ENCODE measurements at places on chromosomes 12 and 14.

DNA sequence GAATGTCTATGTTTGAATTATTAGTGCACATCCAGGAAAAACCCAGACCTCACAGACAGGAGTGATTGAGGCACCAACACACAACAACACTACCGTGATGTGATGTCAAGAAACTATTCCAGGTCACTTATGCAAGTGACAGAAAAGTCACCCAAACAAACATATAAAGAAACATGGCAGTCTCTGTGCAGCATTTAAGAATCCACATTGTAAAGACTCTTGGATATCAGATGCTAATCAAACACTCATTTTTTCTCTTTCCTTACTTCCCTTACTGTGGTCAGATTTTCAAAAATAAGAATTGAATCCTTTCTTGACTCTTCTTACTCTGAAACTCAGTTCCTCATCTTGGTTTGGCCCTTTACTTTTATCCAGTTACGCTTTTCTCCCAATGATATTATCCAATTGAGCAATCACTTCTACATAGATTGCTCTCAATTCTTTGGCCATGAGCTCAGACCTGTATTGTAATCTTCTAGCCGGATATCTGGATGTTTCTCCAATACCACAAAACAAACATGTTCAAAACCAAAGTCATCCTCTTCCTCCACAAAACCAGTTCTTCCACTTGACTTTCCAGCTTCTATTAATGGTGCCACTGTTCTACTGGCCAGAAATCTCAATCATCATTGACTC lies 115.4 kb downstream of the DUSP6 start:
- DNase-seq = no peak

DNA sequence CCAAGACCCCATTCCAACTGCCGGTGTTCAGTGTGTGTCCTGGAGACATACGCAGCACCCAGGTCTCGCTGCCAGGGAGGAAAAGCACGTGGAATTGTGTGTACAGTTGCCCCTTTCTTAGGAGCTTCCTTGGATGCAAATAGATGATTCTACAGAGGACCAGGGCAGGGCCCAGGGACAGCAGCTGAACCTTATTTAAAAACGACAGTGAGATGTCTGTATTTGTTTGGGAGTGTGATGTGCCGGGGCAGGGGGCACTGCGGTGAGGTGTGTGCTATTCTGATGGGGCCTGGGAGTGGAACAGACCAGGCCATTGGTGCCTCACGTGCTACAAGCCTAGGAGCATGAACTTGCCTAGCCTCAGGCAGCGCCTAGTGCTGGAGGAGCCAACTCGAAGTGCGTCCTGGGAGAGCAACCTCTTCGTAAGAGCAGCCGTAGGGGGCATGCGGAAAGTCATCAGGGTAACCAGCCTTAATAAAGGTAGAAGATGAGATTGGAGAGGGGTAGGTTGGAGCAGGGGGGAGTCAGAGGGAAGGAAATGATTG lies 98.3 kb upstream of the ESRRB start:
- DNase-seq = no peak

DNA sequence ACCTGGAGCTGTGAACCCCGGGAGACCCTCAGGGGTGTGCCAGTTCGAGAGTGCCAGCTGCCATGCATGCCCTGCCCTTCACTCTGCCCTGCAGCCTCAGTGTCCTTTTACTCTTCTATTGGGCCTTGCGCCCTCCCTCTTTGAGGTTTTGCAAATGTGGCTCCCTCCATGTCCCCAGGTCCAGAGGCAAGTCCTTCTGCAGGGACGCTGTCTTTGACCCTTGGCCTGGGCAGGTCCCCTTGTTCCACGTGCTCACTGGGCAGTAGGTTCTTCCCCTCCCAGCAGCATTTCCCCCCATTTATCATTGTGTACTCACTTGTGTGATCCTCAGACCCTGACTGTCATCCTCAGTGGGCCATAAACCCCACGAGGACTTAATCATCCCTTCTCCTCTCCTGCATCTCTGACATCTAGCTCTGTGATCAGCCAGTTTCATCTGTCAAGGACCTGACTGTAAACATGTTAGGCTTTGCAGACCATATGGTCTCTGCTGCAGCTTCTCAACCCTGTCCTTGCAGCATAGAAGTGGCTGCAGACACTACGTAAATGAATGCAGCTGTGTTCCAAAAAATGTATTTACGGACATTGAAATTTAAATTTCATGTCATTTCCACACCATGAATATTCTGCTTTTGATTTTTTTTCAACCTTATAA lies 36.6 kb downstream of the TSPAN9 start:
- no peak for DNase-seq

DNA sequence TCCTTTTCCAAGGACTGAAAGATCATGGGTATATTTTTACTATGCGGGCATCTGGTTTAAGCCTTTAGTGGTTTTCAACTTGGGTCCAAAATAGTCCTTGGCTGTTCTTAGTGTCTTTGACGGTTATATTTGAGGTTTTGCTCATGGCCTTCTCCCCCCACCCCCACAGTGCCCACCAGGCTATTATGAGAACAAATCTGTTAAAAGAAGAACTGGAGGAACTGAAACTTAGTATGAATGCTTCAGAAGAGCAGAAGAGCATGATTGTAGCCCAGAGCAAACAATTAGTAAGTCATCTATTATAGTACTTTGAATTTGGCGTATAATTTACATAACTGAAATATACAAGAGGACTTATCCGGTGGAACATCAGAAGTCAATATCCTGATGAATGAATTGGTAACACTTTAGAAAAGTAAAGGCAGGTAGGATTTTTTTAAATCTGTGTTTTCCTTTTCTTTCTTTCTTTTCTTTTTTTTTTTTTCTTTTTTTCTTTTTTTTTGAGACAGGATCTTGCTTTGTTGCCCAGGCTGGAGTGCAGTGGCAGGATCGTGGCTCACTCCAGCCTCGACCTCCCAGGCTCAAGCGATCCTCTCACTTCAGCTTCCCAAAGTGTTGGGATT lies 71.8 kb upstream of the BCAT1 start:
- DNase-seq = no peak

DNA sequence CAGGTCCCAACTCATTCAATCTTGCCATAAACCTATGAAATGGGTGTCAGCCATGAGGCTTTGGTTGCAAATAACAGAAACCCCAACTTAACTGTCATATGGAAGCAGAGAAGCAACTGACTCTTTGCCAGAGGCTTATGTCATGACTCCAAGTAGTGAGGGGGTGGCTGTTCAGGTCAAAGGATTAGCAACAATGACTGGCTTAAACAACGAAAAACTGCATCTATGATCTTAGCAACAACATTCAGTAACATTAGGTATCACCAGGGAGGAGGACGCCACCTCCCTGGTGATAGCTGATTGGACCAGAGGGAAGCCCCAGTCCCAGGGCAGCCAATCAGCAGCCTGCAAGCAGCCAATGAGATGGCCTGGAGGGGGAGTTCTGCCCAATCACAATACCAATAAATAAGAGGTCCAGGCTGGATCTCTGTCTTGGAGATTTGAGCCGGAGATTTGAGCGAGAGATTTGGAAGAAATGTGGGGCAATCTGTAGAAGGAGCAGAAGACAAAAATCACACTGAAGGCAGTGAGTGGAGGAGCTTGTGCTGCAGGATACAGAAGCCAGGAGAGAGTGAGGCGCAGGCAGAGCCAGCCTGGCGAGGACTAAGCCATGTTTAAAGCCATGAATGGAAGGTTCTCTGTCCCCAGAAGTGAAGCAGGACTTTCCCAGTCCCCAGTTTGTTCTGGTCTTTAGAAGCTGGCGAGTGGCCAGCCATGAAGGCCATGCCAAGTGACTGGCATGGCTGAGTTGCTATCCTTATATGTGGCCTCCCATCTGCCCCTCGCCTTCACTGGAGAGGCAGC lies 93.3 kb downstream of the CALM1 start:
- DNase-seq = peak; percentile 38

DNA sequence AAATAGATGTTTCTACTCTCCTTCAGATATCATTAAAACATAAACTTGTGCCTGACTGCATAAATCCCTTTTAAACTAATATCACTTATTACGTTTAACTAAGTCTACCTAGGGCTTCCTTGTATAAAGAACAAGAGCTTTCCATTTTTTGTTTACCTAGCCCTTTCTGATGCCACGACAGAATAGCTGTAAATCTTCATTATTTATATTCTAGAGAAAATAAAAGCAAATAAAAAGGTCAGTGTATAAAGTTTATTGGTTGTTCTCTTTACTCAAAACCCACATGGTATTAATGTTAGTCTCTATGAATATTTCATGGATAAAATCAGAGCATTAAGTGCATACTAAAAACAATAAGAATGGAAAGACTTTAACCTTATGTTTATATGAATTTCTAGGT lies 269.1 kb downstream of the NAV3 start:
- no peak for DNase-seq

DNA sequence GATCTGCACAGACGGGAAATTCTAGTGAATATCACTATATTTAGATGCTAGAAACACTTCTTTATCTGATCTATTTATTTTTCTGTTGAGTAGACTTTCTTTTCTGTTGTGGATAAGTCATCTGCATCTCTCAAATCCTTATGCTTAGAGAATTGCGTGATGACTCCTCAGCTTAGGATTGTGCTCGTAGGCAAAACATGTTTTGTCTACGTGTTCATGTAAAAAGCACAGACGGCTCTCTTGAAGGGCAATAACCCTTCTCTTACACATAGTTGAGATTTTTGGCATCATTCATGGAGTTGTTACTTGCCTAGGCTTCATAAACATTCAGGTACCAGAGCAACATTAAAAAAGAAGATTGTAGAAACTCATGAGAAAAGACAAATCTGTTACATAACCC lies 18.6 kb downstream of the PPFIBP1 start:
- DNase-seq = no peak

- no peak for DNase-seq
These were observed 87.7 kb downstream of the PTPRB start for GRCh38 chr12:70549340-70550179.

DNA sequence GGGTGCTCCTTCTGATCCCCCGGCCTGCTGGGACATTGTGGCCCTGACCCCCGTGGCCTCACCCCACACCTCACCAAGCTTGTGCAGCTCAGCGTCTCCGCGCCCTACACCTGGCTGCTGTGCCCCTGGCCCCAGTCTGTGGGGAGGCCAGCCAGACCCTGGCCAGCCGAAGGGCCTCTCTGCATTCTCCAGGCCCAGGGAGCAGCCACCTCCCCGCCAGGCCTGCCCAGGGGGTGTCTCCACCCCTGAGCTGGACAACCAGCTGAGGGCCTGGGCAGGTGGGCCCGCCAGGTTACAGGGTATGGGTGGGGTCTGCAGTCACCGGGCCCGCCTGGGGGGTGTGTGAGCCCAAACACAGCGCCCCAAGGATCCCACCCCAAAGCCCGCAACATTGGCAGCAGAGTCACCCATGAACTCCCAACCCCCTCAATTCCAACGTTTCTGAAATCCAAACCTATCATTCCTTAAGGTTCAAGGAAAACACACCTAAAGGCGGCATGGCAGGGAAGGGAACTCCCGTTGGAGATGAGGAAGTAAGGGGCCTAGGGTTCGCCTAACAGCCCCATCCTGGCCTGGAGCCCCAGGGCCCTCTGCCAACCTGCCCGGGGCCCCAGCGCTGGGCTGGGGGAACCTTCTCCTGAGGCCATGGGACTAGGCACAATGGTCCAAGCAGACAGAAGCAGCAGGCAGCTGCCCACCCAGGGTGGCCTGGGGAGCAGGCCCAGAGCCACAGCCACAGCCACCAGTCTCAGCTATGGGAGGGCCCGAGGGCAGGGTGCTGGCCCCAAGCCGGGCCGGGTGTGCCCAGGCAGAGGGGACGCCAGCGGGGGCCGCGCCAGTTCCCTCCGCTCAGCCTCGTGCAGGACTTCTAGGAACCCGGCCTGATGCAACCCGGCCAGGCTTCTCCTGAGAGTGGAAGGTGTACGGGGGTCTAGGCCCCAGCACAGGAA lies 8.5 kb downstream of the AKT1 start:
- no peak for DNase-seq

- DNase-seq = no peak
These were observed 41.9 kb downstream of the IFNG start for GRCh38 chr12:68117661-68118060.

GRCh38 chr14:24283796-24284460 lies 12.5 kb upstream of the RABGGTA start:
- no peak for DNase-seq

GRCh38 chr14:35533357-35534207 lies at the start of gene INSM2:
Gene INSM2, plus strand, starts transcription at chr14:35534164. Its CDS starts 89 bp downstream, at chr14:35534253.
- peak; percentile 64 for DNase-seq

- DNase-seq = no peak
These were observed 148.3 kb downstream of the PTCSC3 start for GRCh38 chr14:36028218-36028617.

DNA sequence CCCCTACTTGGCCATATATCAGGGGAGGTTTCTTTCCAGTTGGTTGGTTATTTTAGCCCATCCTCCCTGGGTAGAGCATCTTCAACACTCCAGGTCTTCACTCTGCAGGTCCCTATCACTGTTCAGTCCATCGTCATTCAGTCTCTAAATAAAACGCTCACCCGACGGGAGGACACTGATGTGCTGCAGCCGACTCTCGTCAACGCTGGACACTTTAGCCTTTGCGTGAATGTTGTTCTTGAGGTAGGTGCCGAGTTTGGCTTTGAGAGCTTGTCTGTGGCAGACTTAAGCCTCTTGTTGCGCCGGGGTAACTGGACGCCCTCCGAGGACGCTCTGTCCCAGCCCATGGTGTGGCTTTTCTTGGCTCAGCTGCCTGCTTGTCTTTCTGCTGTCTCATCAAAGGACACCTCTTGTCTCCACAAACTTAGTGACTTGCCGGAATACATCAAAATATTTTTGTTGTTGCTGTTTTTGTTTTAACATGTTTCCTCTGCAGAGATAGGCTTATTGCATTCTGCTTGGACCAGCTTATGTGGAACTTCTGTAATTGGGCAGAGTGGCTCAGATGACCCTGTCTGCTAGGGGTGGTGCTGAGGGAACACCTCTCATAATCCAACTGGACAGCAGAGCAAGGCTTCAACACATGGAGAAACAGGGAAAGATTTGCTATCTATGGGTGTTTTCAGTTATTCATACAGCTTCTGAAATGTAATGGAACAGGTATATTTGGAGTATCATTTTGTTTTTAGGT lies 26.5 kb downstream of the TCTN1 start:
- DNase-seq = peak; percentile 26

GRCh38 chr12:116654226-116654743 lies 83.6 kb downstream of the SPRING1 start:
- DNase-seq = no peak

DNA sequence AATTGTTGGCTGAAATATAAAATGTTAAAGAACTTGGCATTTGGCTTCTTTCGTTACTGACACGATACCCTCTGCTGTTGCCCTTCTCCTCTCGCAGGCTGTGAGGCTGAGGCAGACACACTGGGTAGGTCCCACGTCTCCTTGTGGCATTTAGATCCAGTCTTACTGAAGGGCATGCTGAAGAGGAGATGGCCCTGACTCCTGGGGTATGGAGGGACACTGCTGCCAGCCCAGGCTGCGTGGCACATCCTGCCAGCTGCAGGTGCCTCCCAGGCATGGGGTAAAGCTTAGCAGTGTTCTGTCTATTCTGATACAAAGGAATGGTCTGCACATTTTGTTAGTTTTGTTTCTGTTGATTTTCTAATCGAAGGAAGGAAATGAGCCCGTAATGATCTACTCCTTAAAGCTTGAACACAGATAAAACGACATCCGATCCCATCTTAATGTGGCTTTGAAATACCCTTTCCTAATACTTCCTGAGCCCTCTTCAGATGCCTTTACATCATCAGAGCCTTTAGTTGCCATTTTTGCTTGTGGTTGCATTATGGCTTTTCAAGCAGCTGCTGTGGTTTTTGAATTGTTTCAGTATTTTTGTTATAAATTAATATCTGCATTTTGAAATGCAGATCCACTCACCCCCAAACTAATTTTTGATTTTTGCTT lies 61.1 kb downstream of the WDR20 start:
- no peak for DNase-seq

GRCh38 chr12:132776816-132777568 lies 15.4 kb upstream of the ANKLE2 start:
- DNase-seq = no peak

GRCh38 chr14:39957290-39957689 lies 525.1 kb upstream of the FBXO33 start:
- DNase-seq = no peak

GRCh38 chr12:79183003-79183402 lies 318.4 kb downstream of the SYT1 start:
- DNase-seq = no peak
